ENCODE measurements at places on chromosomes 12 and 14. TPM values are rescaled to one million over a fixed set of nuclear protein-coding genes. Genes with fewer than 3 reads are reported as not detected.

The FAIM2 gene
- total RNA-seq, result 3.7 TPM

The BMP4 gene
- 20.0 TPM for total RNA-seq

The KRT5 gene
- 0.52 TPM for total RNA-seq

The GLT8D2 gene
- 41.9 TPM for total RNA-seq

The SLC35F4 gene
- total RNA-seq, result not detected

Measured in smooth muscle cell of the pulmonary artery (primary cell).